Activated T-cell treated with anti-CD3 and anti-CD28 coated beads, Interleukin-2, amount 50 U/mL, for 4 hours (primary cell): ENCODE measurements at places on chromosomes 1 and 21.

- peak; percentile 10 for DNase-seq
Measured at GRCh38 chr1:151568626-151569088, 28.5 kb downstream of the TUFT1 start.

GRCh38 chr1:111052246-111052645 lies 87.6 kb downstream of the DRAM2 start:
- no peak for DNase-seq

DNA sequence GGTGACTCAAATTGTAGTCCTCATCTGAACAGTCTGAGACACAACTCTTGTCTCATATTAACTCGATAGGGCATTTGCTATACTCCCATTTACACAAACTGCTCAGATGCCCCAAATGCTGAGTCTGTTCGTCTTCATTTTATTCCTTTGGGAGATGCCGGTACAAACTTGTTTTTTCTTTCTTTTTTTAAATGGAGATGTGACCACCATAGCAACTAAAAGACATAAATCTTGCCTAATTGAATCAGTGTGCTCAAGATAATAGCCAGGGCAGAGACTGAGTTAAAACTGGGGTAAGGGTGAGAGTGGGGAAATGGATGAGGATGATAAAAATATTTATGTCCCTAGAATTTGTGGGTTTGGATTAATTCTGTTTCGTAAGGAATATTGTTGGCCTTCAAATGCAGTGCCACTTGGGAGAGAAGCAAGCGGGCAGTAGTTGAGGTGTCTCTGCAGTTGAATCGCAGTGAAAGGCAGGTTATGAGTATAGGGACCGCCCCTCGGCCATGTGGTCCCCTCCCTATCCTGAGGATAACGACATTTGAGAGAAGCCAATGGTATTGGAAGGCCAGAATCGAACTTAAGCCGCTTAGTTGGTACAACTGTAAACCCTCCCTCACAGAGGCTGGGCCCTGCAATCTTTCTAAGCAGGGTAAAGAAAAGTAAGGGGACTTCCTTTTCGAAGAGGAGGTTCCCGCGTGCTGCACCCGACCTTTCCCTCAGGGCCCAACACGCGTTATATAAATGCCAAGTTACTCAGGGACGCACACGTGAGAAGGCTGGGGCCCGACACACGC lies 859 bp upstream of the LRRC8B start:
- peak; percentile 71 for DNase-seq

DNA sequence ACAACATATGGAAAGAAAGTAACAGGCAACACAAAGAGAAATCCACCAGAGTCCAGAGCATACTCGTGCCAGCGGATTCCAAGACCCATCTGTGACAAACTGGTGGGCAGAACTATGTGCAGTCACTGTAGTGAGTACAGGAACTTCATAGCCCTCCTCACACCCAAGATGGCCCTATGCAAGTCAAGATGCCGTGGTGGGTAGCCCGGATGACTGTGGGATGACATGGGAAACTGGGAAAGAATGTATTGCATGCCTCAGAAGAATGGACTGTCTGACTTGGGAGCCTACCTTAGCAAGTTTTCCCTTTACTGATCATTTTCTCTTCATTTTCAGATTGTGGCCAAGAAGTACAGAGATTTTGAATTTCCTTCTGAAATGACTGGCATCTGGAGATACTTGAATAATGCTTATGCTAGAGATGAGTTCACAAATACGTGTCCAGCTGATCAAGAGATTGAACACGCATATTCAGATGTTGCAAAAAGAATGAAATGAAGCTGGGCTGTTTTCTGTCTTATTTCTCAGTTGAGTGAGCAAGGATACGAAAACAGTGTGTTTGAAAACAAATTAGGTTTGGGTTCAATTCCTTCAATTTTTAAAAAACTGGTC lies 47.3 kb downstream of the CLIC6 start:
- DNase-seq: no peak

DNA sequence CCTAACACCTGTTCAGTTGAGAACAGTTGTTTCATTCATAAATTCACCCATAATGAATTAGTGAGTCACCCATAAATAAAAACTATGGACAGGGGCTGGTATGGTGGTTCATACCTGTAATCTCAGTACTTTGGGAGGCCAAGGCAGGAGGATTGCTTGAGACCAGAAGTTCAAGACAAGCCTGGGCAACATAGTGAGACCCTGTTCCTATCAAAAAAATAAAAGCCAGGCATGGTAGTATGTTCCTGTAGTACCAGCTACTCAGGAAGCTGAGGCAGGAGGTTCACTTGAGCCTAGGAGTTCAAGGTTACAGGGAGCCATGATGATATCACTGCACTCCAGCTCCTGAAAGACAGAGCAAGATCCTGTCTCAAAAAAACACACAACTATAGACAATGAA lies 79.0 kb downstream of the GTF2B start:
- no peak for DNase-seq
